ENCODE measurements at places on chromosomes 11 and 22.
A peak's percentile ranks its signal among the peaks of the same experiment; 100 is the strongest.

GRCh38 chr11:133047036-133047770 lies 485.1 kb downstream of the OPCML start:
- no peak for DNase-seq

GRCh38 chr11:134118006-134118405 lies 49.1 kb downstream of the JAM3 start:
- no peak for DNase-seq

- no peak for DNase-seq
Measured at GRCh38 chr11:77136074-77136473, 8.0 kb downstream of the MYO7A start.

DNA sequence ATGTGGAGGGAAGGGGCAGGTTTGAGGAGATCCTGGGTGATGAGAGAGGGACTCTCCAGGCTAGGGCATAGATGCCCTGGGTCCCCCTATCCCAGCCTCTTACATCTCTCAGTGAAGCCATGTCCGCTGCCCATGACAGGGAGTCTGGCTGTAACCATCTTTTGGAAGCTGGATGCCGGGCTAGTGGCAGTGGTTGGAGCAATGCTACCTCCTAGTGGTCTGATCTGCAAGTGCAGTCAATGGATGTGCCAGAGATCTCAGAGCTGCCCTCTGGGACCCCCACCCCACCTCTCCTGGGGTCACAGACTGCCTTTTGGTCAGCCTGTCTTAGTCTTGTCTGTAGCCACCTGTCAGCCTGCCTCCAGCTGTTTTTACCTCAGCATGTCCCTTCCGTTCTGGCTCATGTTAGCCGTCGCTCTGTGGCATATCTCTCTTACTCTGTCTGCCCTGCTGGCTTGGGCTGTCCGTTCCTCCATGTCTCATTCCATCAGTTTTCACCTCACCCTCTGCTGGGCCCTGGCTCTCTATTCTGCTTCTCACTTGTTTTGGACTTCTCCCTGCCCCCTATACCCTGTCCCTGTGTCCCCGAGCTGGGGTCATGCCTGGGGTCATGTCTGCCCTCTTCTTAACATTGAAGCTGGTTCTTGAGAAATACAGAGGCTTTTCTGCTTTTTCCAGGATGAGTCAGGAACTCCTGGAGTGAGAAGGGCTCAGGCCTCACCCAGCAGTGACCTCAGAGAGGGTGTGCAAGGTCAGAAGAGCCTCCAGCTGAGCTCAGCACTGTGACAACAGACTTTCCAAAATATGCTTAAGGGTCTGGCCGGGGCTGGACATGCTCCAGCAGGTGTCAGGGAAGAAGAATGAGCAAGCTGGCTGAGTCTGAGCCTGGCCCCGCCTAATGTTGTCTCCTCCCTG lies 52.0 kb upstream of the THY1 start:
- peak; percentile 32 for DNase-seq

GRCh38 chr11:41459465-41460401 lies at the start of gene LRRC4C:
Gene LRRC4C, minus strand, starts transcription at chr11:41459652.
- DNase-seq = no peak

DNA sequence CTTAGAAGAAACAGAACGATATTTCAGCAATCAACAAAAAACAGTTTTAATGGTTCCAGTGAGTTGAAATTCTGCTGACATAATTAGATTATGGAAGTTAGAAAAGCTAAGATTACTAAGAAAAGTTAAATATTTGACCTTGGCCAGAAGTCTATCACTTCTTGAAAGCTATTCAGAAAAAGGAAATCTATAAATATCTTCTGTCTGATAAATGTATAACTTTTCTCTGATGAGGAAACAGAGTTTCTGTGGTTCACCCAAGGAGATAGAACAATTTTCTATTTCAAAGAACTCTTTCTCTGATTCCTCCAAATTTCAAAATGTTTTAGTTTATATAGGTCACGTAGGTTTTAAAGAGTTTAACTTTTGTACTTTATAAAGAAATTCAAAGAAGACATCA lies 438.4 kb upstream of the CHORDC1 start:
- DNase-seq = no peak

Data from stimulated activated CD8-positive, alpha-beta memory T cell treated with anti-CD3 and anti-CD28 coated beads, Interleukin-2, amount 100 ng/mL, for 48 hours (primary cell).